ENCODE measurements at places on chromosomes 3 and 15.

- DNase-seq, result peak; percentile 34
These were observed 740 bp upstream of the ZBTB47 start for GRCh38 chr3:42652611-42653302.

GRCh38 chr15:28086175-28086703 is 12.9 kb downstream of the OCA2 start:
- no peak for DNase-seq

DNA sequence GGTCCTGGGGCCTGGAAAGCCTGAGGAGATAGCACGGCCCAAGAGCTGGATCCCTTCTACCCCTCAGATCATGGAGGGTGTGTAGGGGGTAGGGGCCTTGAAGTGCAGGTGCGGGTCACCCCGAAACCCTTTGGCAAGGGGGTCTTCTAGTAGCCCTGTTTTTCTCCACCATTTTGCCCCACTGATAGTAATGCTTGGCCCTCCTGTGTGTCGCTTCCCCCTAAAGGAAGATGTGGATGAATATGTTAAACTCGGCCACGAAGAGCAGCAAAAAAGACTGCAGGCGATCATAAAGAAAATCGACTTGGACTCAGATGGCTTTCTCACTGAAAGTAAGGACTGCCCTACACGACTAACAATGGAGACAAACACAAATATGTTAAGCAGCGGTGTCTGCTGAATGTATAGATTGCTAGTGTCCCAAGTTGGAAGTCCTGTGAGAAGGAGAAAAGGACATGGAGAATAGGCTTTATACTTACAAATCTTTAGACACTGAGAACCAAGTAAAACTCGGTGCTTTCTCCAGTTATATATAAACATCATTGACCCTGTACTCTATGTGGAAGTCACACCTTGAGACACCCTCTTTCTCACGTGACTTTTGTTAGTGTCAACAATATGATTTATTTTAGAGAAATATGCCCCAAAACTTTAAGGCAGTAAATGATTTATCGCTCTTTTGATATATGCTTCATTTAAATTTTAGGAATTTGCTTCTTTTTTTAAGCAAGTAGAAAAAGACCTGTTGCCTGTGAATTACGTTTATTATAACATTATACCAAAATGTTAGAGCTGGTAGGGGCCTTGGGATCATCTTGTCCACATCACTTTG is 802 bp downstream of the RCN2 start:
- no peak for DNase-seq

DNA sequence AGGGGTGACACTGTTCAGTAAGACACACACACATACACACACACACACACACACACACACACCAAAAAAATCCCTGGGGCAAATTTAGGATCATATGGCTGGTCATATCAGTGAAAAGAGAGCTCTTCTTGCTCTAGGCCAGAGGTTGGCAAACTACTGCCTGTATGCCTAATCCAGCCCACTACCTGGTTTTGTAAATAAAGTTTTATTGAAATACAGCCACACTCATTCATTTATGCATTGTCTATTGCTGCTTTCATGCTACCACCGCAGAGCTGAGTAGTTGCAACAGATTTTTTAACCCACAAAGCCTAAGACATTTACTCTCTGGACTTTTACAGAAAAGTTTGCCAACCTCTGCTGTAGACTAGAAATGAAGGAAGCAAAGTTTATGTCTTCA is 30.6 kb downstream of the ACP3 start:
- no peak for DNase-seq

GRCh38 chr3:39143051-39143885 is 10.1 kb downstream of the CSRNP1 start:
- no peak for DNase-seq

All from NCI-H446 (cell line).